ENCODE measurements at places on chromosomes 12 and 14.

GRCh38 chr12:69662764-69663163, 36.3 kb downstream of the BEST3 start:
- no peak for DNase-seq

DNA sequence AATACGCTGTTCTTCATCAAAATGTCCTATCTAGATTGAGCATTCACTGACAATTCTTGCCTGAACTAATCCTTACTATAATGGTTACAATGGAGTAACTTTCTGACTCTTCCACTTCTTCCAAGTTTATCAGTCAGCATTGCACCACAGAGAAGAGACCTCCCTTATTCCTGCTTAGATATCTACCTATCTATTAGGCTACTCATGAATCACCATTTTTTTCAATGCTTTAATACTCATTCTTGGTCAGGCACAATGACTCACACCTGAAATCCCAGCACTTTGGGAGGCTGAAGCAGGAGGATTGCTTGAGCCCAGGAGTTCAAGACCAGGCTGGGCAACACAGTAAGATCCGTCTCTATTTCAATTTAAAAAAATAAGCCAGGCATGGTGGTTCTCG, 39.3 kb downstream of the RPS6KA5 start:
- no peak for DNase-seq

DNA sequence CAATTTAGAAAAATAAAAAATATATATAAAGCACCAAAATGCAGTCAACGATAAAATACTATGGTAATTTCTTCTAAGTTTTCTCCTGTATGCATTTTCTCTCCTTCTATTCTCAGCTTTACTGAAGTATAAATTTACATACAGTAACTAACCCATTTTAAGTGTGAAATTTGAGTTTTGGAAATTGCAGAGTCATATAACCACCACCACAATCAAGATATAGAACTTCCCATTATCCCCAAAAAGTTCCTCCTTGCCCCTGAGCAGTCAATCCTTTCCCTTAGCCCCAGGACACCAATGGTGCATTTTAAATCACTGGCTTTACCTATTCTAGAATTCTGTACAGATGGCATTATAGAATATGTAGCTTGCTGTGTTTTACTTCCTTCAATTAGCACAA, 31.0 kb upstream of the BBS10 start:
- no peak for DNase-seq

DNA sequence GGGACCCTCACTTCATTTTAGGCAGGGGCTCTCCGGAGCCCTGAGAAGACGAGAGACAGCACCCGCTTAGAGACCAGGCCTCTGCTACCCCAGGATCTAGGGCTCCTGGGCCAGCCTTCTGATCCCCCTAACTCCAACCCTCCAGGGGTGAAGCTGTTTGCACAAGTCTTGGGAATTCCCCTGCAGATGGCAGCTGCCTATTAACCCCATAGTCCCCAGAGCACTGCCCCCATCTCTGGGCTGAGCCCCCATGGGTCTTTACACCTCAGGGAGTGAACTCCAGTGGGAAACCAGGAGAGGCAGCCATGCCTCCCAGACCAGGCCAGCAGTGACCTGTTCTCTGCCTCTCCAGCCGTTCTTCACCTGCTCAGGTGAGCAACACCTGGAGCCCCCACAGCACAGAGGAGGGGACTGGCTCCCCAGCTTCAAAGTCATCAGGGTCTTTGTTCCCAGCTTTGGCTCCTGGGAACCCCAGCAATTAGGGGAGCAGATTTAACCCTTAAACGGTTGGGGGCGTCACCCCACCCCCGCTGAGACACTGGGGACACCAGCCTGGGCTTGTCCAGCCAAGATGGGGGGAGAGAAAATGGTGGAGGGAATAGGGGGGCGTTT, 2.3 kb downstream of the WNT10B start:
- DNase-seq: no peak

DNA sequence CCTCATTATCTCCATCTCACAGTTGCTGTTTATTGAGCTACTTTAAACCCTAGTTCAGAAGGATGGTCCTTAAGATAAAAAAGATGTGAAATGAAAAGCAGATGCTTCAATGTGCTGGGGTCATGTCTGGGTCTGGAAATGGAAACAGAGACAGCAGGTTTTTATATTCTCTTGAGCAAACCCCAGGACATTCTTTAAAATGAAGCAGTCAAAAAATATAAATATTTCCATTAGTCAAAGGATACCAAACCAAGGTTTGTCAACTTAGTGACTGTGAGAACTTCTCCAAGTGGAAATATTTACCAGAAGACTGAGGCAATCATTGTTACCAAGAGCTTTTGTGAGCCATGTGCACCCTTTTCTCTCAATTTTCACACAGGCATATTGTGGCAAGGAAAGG, 102.5 kb upstream of the DIO2 start:
- DNase-seq: no peak

DNA sequence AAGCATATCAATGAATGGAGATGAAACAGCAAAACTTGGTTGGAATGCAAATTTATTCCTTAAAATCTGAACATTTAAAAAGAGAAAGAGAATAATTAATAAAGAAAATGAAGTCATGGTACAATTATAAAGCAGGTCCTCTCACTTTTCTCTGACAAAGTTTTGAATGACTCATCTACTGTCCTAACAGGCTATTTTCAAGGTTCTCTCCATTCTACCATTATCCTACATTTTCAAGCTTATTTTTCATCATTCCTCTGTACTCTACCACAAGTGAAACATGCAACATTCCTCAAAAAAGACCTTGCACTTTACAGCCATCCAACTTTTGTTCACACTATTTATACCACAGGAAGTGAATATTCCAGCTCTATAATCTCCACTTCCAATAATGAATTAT, 36.9 kb upstream of the AP4S1 start:
- DNase-seq: no peak

- no peak for DNase-seq
These were observed 1.8 kb downstream of the PLBD2 start for GRCh38 chr12:113359939-113360748.

DNA sequence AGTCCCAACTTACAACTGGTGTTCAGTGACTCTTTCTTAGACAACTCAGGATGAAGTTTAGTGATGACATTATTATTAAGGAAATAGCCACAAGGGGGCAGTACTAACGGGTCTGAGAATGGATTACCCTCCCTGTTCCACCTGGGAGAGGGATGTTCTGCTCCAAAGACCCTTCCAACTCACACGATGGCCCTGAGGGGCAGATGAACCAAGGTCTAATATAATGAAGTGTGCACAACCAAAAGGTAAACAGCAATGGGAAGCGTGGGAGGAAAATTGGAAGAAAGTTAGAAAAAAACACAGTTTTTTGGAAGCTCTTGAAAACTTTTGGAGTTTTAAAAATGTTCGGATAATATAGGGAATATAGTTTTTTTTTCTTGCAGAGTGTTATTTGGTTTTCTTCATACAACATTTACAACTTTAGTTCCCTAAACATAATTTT, 24.0 kb downstream of the FGF6 start:
- no peak for DNase-seq

All from left lobe of liver (tissue), 2 donors.